ENCODE measurements at places on chromosomes 5 and 9.
A peak's percentile ranks its signal among the peaks of the same experiment; 100 is the strongest.

DNA sequence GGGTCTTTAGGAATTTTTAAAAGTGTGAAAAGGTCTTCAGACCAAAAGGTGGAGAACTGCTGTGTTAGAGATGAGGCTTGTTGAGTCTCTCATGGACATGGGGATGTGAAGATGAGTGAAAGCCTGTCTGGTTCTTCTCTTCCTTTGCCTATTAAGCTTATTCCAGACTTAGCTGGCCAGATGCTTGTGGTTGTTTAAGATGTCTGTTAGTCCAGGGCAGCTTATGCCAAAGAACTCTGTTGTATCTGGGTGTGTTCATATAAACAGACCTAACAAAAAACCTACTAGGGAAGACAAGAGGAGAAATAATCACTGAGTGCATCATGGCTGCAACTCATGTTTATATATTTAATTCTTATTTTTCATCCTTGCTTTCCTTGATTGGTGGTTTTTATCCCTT, 57.5 kb upstream of the NCS1 start:
- no peak for DNase-seq

DNA sequence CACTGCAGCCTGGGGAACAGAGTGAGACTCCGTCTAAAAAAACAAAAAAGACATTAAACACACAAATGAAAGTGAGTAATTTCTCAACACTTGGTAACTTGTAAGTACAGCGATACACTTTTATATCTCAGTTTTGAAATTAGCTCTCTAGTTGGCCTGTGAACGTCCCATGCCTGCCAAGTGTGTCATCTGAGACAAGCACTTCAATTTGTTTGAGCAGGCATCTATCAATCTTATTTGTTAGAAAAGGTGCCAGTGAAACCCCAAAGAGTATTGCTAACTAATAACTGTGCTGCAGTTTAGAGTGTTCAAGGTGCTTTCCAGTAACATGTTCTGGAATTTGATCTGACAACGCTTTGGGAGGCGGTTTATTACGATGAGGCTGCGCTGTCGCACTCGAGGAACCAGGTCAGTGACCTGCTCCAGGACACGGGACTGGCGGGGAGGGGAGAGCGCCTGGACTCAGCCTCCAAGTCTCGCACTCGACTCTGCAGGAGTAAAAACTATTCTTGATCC, 1.1 kb upstream of the SPIN1 start:
- peak; percentile 5 for DNase-seq

DNA sequence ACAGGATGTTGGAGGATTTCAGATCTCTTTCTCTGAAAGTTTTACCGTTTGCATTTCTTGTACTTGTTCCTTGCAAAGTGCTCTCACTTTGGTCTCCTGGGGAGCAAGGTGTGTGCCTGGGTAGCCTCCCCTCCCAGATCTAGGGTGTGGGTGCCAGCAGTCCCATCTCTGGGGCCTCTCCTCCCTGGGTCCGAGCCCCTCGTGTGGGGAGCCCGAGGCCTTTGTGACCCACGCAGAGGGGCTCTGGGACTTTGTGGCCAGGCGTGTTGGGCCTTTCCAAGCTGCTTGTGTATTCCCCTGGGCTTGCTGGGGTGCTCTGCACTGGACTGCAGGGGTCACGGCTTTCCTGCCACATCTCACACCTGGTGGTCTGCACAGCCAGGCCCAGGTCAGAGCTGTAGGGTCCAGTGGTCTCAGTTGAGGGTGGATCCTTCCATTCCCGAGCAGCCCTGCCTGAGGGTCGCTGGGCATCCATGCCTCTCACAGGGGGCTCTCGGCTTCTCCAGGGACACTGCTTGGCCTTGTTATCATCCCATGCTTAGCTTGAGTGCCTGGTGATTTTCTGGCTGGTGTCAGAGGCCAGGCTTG, 96.3 kb downstream of the CACNA1B start:
- DNase-seq: no peak

DNA sequence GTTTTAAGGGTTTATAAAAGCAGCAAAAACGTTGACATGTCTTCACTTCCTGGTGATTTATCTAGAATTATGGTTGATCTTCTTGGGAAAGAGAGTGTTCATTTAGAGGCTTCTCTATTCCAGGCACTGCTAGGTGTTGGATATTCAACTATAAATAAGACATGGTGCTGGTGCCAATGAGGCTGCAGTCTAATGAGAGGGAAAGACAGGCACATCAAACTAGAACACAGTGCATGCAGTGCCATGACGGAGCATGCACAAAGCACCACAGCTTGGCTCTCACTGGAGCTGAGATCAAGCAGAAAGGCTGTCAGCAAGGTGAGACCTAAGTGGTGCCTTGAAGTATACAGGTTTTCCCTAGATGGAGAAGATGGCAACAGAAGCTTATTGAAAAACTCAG, 126.5 kb downstream of the RMI1 start:
- no peak for DNase-seq

- no peak for DNase-seq
Observed at GRCh38 chr5:38456657-38457399, 99.6 kb downstream of the LIFR start.

DNA sequence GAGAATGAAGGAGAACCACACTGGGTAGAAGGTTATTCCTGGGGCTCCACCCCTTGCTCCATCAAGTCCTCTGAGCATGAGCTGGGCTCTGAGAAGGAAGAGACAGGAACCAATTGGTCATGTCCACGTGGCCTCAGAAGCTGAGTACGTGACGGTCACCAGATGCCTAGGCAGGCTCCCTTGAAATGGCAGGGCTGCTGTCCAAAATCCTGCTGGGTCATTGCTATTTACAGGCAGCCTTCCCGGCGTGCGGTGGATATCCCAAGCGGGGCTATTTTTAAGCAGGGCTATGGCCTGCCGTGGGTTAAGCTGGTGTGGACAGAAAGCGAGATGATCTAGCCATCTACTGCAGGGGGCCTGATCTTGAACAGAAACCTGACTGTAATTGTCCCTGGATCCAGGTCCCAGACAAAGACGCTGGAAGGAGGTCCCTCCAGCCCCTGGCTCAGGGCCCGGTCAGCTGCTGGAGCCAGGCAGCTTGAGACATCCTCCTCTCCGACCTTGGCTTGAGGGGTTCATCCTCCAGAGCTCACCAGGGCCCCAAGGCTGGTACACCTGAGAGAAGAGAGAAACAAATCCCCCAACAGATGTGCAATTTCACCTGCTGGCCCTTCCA, 550 bp upstream of the CKMT2 start:
- DNase-seq: no peak

GRCh38 chr5:40559306-40559705, 120.4 kb upstream of the PTGER4 start:
- no peak for DNase-seq

GRCh38 chr9:37455884-37456647, 9.2 kb downstream of the ZBTB5 start:
- DNase-seq: no peak
